ENCODE measurements at places on chromosomes 7 and 10.

DNA sequence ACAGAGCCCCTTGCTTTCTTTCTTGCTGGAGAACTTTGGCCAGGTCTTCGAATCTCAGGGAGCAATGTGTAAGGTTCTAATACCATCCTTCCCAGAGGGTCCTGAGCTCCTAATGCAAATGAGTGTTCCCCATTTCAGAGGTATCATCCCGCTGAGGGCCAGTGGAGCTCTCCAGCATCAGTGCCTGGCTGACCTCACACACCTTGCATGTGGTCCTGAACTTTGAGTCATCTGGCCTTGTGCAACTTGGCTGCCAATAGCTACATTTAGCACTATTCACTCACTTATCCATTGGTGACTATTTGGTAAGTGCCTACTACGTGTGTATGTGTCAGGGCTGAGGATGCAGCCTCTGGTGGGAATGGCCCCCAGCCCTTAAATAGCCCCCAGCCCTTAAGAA is 48.4 kb upstream of the HABP2 start:
- no peak for DNase-seq

GRCh38 chr7:141527076-141527475 is 24.1 kb upstream of the AGK start:
- DNase-seq = no peak

- DNase-seq = no peak
These were observed 13.8 kb upstream of the KMT2E start for GRCh38 chr7:105000200-105000599.

DNA sequence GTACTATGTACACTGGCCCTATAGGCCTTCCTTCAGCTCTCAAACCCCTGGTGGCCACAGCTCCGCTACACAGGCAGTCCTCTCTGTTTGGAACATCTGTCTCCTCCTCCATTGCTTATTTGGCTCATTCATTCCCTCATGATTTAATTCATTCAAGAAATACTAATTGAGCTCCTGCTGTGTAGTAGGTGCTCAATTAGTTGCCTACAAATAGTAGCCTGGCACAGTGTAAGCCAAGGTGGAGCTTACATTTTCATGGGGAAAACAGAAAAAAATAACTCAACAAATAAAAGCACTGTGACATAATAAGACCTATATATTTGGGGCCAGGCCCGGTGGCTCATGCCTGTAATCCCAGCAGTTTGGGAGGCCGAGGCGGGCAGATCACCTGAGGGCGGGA is 3.4 kb upstream of the FIS1 start:
- no peak for DNase-seq

GRCh38 chr10:43079856-43080255 is 3.0 kb downstream of the RET start:
- no peak for DNase-seq

DNA sequence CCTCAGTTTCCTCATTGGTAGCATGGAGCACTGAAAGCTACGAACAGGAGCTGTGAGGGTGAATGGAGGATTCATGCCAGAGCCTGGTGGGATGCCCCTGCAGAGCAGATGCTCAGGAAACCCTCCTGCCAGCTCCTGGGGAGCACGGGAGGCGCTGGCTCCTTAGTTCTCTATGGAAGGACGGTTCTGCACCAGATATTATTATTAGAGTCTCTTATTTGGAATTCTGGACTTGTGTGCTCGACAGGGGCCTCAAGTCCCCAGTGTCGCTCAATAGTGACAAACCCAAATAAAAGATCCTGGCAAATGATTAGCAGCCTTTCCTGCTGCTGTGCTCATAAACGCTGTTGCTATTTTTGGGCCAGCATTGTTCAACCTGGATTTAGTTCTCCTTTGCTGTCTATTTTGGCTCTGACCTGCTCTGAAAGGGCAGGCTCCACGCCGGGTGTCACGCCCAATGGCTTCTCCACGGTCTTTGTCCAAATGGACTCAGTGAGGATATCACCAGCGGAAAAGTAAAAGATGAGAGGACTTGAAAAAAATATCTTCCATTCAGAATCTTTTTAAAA is 23.0 kb upstream of the KLF6 start:
- no peak for DNase-seq

GRCh38 chr7:143492043-143492471 is 14.4 kb downstream of the TAS2R41 start:
- DNase-seq = peak; percentile 45

DNA sequence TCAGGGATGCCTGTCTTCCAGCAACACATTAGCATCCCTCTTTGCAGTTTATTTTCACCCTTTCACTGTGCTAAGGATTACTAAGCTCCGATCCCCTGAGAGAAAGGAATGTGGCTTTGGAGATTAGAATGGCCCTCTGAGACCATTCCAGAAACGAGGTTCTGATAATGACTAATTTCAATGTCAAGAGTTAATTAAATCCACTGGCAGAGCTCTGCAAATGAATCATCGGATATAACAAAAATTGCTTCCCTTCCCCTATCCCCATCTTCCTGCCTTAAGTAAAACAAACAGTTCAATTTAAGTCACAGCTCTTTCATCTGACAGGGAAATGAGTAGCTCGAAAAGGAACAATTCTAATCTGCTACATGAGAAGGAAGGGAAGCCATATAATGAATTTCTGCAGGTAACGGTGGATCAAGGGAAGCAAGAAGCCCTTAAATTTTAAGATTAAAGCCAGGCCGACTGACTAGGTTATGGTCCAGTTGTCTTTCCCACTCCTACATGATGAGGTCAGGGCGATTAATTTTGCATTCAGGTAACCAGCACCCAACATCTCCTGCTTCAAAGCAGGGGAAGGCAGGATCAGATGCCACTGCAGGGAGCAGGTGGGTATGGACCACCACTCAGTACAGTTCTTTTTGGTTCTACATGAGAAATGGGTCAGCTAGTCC is 50.5 kb downstream of the MALSU1 start:
- peak; percentile 66 for DNase-seq

- no peak for DNase-seq
These were observed 1.7 kb downstream of the MBL2 start for GRCh38 chr10:52770904-52771303.

GRCh38 chr7:115042596-115042995 is 120.7 kb downstream of the MDFIC start:
- no peak for DNase-seq

DNA sequence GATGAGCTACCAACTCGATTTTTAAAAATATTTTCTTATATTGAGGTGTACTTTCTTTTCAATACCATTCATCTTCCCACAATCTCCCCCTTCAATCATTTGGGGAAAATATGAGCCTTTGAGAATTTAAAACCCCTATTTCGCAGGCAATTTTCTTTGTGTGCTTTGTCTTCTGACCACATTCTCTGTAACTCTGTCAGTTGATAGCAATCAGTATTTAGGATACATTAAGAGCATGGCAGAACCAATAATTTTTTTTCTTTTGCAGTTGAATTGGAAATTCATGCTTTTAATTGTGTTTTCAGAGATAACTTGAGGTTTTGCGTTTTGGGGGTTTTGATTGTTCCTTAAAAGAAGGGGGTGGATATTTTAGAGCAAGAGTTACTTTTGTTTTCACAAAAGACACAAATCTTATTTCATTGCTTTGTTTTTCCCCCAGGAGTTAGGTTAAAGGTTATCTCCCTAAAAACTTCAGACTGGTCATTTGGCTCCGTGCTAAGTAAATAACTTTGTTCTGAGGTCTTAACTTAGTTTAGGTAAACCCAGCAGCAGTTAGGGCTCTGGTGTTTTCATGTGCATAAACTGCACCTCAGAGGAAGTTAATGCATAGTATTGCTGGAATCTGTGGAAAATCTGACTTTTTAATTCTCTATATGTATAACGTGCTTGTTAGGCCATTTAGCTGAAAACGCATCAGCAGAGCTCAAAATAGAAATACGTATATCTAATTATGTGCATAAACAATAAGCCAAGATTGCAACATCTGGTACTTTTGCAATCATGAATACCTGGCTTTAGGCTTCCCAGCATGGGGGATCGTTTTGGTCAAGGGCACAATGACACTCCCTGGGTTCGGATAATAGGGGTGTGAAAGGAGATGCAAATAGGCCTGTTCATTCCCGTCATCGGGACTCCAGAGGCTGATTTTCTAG is 676.4 kb upstream of the ANKRD30A start:
- no peak for DNase-seq

All from AG09309 (cell line).